MV-4-11 (cell line): ENCODE measurements at places on chromosomes 12 and 14.

DNA sequence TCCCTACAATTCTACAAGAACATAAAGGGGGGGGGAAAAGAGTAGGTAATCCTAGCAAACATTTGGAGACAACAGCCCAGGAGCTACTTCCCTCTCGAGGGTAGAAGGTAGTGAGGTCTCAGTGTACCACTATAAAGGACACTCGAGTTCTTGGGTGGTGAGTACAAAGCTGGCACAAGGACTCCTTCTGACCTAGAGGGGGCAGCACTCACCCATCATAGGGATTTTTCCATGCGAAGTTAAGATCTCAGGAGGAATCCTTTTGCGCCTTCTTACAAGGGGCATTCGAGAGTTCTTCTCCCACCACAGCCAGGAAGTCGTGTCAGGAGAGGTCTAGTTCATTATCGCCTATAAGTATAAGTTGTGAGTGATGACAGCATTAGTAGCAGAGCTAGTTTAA lies 200.2 kb upstream of the RBM19 start:
- DNase-seq = peak; percentile 17

DNA sequence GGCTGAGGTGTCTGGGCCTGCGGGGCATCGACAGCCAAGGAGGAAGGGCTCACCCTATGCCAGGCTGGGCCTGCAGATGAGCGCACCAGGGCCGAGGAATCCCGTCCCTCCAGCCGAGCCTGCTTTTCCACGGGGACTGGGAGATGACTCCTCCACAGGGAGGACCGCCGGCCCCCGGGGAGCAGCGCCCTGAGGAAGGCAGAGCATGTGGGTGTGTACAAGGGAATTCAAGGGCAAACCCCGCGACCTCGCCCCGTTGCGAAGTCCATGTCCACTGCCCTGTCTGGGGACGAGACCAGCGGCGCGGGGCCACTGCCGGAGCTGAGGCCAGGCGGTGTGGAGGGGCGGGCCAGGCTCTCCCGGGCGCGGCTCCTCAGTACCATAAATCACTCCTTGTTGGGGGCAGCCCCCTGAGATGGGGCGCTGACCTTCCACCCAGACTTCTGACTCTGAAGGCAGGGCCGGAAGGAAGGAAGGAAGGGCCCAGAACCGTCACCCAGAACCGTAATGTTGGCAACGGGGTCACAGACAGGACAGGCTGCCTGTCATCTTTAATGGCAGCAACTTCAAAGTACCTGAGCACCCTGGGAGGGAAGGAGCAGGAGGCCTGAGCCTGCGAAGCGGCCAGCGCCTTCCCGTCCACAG lies 52.5 kb downstream of the RNF34 start:
- DNase-seq = peak; percentile 33

DNA sequence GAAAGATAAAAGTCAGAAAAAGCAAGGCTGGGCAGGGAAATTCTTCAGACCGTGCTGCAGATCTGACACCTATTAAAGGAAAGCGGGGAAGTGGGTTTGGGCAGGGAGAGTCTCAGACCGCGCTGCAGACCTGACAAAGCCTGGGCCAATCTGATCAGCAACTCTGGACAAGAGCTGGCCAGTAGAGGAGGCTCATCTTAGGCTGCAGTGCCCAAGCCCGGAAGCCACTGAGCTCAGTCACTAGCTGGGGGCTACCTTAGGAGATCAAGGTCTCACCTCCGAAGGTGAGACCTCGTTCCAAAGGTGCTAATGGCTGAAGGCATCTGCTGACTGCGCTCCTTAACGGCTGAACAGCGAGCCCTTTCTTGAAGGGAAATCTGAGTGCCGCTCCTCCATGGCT lies 60.2 kb downstream of the SINHCAF start:
- no peak for DNase-seq

DNA sequence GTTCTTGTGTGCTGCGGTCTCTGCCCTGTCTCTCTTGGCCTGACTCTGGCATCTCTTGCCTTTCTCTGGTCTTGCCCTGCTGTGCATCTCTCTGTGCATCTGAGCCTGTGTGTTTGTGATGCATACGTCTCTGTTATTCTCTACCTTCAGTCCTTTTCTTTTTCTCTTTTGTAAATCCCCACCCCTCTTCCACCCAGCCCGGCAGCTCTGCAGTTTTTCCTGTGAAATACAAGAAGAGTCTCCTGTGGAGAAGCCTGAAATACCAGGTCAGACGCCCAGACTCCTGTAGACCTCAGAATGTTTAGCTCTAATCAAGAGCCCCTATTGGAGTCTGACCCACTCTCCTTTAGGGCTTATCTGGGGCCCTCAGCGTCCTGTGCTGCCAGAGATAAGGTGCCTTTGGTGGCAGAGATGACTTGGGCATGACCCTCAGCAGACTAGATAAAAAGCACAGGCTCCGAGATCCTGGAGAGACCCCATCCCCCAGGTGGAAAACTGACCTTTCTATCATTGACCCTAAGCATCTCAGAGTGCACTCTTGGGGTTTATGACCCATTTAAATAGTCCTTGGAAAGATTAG lies 167.5 kb upstream of the SRRM4 start:
- no peak for DNase-seq

- no peak for DNase-seq
Measured at GRCh38 chr12:132337557-132337956, 8.2 kb upstream of the GALNT9 start.

DNA sequence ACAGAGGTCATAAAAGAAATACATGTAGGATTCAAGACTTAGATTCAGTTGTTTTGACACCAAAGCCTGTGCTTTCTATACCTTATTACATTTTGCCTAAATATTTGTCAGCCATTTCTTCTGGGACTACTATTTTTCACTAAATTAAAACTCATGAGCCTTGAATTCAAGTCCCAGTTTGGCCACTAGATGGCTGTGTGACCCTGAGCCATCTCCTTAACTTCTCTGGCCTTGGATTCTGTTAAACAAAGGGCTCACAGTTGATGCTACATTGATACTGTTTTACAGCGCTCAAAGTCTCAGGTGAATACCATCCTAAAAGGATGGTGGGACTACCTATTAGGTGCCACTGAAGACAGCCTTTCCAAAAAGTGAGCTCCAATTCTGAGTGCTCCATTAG lies 39.6 kb upstream of the CCDC198 start:
- DNase-seq = no peak

DNA sequence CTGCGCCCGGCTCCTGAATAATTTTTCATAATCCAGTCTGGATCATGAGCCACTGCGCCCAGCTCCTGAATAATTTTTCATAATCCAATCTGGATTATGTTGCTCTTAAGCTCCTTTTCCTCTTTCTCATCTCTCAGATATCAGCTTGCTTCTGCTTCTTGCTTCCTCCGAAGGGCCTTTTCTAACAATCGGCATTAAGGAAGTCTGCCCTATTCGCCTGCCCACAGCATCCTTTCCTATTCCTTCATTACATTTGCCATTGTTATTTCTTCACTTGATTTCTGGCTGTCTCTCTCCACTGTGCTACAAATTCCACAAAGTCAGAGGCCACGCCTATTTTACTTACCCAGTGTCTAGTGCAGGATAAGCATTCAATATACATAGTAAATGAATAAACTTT lies 83.5 kb downstream of the TTC7B start:
- DNase-seq = peak; percentile 56

- no peak for DNase-seq
Measured at GRCh38 chr12:50056639-50056976, 788 bp upstream of the ASIC1 start.

- DNase-seq = no peak
Measured at GRCh38 chr12:6672143-6672542, 9.2 kb upstream of the ING4 start.

DNA sequence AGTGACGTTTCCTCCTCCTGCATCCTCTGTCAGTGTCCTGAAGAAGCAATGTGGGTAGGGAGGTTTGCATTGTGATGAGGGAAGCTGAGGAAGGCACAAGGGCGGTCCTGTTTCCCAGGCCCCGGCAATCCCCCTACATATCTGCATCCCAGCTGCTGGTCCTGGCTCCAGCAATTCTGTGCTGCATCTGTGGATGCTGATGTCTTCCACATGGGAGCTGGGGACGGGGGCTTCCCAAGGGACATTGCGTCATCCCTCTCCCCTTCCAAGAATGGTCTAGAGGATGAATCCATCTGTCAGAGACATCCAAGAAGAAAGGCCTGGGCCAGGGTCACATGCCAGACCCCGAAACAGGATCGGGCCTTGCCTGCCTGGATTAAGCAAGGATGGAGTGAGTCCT lies 52.1 kb downstream of the TSPAN11 start:
- DNase-seq = no peak

DNA sequence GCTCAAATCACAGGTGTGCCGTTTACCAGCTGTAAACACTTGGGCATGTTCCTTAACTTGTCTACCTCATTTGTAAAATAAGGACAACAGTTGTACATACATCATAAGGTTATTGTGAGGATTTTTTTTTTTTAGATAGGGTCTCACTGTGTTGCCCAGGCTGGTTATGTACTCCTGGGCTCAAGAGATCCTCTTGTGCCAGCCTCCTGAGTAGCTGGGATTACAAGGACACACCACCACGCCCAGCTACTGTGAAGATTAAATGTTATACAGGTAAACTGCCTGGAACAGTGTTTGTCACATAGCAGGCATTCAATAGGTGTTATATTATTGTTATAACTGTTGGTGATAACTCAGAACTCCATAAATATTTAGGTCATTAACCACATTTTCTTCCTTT lies 12.7 kb downstream of the TMED10 start:
- DNase-seq = no peak

DNA sequence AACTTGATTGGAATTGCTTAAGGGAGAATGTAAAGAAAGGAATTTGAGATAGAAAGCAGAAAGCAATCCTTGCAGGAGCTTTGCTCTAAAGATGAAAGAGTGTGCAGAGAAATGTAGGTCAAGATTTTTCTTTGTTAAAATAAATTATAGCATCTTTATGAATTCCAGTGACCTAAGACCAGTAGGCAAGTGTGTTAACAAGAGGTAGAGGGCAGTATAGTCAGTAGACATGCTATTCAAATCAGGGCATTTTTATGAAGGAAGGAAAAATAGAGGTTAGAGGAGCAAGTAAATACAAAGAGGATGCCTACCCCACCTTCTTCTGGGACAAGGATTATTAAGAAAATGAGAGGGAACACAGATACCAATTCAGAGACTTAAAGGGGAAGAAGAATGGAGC lies 148.5 kb downstream of the PLCZ1 start:
- no peak for DNase-seq

DNA sequence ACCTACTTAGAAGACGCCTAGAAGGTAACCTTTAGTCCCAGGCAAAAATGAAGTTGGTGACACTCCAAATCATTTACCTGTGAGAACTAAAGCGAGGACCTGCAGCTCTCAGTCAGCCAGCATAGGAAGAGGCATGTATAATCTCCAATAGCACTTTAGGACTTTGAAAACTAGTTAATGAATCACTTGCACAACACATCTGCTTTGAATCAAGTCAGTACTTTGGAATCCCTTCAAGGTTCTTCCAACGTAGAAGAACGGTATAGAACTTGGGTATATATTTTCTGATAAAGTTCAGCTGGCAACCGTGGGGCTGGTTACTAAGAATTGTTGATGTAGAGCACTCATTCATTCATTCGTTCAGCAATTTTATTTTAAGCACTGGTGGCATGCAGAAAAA lies 251.9 kb downstream of the TMEM132D start:
- no peak for DNase-seq

DNA sequence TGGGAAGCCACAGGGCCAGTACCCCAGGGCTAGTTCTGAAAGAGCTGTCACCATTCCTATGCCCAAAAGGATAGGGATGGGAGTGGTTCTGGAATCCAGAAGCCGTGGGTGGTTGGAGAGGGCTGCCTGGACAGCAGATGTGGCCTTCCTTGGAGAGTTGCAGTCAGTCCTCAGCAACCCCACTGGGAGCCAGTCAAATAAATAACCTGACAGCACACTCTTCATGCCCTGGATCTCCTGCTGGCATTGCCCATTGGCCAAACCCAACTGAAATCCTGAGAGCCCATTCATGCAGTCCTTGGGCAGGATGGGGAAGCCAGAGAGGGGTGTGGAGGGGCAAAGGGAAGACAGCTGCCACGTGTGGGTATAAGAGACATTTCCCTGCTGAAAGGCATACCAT lies 128.2 kb downstream of the PTPN11 start:
- no peak for DNase-seq

GRCh38 chr12:51307655-51308593 lies 16.1 kb downstream of the BIN2 start:
- no peak for DNase-seq

- no peak for DNase-seq
Measured at GRCh38 chr12:93198086-93198485, 179.6 kb upstream of the NUDT4 start.

DNA sequence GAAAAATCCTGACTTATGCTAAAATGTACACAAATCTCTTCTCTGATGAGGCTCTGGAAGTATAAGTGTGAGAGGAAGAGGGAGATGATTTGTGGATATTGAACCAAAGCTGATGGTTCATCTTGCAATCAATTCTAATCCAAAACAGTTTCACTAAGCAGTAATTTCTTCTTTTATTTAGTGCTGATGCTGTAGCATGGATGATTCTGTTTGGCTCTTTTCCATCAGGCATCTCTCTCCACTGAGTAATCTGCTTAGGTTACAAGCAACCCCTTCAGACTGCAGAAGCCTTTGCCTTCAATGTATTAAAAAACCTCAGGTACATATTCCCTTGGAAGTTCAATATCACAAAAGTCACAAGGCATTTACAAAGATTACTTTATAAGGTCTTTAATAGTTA lies 159.1 kb upstream of the CCDC198 start:
- no peak for DNase-seq

GRCh38 chr14:30252151-30252550 lies 306.8 kb upstream of the G2E3 start:
- DNase-seq = no peak

GRCh38 chr14:91396959-91397815 lies 20.4 kb downstream of the CCDC88C start:
- no peak for DNase-seq

GRCh38 chr14:105492031-105492970 lies 1.3 kb downstream of the TEDC1 start:
- no peak for DNase-seq

DNA sequence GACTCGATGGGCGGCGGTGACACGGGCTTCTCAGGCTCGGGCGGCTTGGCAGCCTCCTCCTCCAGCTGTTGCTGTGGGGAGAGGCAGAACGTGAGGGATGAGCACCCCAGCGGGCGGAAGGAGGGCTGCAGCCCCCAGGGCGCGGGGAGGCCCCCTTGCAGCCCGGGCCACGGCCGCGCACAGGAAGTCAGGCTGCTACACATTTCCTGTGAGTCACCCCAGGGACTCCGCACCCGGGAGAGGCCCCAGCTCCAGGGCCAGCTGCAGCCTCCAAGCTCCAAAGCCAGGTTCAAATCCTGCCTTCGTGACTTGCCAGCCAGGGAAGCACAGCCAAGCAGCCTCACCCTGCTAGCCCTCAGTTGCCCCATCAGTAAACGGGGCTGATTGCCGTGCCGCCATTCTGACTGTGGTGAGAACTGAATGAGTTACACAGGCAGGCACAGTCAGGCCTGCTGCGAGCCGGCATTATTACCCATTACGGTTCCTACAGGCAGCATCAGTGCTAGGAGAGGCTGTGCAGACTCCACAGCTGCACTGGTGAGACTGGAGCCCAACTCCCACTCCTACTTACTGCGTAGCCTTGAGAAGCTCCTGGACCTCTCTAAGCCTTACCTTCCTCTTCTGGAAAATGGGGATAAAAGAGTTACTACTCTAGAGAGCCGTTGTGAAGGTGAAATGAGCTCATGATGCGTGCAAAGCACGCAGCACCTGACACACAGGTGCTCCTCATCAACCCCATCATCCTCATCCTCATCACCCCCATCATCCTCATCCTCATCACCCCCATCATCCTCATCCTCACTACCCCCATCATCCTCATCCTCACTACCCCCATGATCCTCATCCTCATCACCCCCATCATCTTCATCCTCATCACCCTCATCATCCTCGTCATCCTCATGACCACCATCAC lies 100.9 kb downstream of the NCOR2 start:
- peak; percentile 93 for DNase-seq

- DNase-seq = no peak
Measured at GRCh38 chr12:1282670-1283315, 291.8 kb downstream of the ERC1 start.
